ENCODE measurements at places on chromosomes 13 and 19.

GRCh38 chr13:27242702-27243101 lies 8.7 kb upstream of the RPL21 start:
- DNase-seq = no peak

DNA sequence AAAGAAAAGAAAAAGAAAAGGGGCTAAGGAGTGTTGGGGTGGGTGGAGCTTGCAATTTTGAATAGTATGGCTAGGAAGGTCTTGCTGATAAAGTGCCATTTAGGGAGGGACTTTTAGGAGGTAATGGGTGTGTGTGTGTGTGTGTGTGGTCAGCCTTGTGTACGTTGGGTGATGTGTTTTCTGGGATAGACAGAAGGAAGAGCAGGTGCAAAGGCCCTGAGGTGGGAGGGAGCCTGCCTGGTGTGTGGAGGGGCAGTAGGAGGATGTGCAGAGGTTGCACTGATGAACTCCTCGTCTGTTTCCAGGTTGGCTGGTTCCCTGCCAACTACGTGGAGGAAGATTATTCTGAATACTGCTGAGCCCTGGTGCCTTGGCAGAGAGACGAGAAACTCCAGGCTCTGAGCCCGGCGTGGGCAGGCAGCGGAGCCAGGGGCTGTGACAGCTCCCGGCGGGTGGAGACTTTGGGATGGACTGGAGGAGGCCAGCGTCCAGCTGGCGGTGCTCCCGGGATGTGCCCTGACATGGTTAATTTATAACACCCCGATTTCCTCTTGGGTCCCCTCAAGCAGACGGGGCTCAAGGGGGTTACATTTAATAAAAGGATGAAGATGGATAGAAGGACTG lies 30.5 kb upstream of the ADGRE1 start:
- DNase-seq = no peak

DNA sequence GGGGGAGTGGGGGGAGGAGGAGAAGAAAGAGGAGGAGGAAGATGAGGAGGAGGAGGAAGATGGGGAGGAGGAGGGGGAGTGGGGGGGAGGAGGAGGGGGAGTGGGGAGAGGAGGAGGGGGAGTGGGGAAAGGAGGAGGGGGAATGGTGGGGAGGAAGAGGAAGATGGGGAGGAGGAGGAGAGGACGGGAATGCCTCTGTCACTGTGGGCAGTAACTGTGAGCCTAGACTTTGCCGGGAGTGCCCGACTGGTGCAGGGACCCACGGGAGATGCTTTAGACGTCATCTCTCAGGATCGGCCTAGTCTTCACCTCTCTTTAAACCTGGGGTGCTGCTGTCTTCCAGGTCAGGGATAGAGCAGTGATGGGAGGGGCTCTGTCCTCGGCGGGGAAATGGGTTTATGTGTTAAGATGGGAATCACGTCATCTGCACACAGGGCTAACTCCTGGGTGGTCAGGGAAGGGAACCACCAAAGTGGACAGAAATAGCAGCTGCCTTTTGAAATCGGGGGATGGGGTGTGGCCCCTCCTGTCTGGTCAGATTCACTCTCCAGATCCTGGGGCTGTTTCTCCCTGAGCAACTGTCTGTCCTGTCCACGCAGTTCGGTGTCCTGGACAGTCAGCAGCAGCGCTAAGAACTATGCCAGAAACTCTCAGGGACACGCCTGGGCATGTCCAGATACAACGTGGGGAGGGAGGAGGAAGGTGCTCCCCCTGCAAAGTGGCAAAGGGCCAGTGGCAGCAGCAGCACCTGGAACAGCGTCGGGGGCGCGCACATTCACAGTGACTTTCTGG lies 26.9 kb downstream of the GAS6 start:
- DNase-seq = no peak

DNA sequence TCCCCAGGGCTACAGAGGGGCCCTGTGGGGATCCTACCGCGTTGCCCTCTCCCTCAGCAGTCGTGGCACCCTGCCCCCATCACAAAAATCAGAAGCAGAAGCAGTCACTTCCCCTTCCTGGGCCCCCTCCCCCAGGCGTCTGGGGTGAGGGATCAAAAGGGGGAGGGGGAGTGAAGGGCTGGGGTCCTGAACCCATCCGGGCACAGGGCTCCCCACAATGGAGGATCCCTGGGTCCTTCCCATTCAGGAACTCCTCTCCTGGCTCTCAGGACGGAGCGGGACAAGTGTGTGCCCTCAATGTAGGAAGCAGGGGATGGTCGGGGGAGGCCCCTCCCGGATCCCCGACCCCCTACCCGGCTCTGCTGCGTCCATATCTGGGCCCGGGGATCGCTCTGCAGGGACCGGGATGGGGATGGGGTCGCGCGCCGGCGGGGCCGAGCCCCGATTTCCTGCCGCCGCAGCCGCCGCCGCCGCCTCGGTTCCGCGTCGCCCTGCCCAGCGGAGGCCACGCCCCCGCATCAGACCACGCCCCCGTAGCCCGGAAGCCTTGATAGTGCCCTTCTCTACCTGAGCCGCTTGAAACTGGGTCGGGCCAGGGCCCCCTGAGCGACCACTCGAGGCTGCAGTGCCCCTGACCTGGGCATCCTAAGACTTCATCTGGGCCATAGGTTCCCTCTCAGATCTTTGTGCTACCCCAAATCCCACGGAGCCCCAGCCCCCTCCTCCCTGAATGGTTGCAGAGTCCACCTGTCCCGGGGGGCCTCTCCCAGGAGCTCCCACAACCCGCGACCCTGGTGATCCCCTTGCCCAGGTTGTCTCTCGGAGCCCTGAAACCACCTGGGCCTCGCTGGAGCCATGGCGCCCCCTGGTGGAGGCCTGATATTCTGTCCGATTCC lies at the start of gene GMIP:
TSS of gene GMIP (minus strand) at position 500 of the 896 bp plus-strand sequence. CDS start at position 372, 128 bp downstream.
- DNase-seq = peak; percentile 83

GRCh38 chr19:47417746-47418691 lies 1.3 kb downstream of the MEIS3 start:
- no peak for DNase-seq

- DNase-seq = no peak
These were observed 1.2 kb downstream of the UQCRFS1 start for GRCh38 chr19:29211562-29212355.

- DNase-seq = no peak
These were observed 71.8 kb downstream of the STARD13 start for GRCh38 chr13:33213797-33214196.

DNA sequence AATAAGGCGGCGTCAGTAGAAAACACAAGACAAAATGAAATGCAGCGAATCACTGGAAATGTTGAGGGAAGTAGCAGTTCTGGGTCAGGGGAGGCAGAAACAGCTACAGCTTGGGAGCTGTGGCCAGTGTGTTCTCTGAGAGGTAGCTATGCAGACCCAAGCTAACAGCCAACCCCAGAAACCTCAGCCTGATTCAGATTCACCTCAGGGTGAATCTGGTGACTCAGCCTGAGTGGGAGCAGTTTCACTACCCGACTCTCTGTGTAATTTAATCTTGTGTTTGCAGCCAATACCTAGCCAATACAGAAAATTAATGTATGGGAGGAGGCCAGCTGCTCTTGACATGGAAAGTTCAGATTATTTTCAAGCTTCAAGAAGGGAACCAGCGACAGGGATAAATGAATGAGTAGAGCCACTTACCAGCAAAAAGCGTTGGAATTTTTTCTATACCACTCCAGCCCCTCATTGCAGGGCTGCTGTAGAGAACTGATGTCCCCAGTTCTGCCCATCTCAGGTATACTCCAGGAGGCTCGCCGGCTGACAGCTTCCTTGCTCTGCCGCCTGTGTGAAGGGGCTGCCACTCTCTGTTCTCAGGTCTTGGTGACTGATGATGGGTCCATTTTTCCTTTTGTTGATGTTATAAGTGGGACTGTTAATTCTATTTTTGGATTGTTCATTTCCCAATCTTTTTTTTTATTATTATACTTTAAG lies 8.9 kb downstream of the IGFL3 start:
- DNase-seq = no peak

- DNase-seq = no peak
These were observed 10.7 kb upstream of the MCF2L start for GRCh38 chr13:112958127-112958989.

DNA sequence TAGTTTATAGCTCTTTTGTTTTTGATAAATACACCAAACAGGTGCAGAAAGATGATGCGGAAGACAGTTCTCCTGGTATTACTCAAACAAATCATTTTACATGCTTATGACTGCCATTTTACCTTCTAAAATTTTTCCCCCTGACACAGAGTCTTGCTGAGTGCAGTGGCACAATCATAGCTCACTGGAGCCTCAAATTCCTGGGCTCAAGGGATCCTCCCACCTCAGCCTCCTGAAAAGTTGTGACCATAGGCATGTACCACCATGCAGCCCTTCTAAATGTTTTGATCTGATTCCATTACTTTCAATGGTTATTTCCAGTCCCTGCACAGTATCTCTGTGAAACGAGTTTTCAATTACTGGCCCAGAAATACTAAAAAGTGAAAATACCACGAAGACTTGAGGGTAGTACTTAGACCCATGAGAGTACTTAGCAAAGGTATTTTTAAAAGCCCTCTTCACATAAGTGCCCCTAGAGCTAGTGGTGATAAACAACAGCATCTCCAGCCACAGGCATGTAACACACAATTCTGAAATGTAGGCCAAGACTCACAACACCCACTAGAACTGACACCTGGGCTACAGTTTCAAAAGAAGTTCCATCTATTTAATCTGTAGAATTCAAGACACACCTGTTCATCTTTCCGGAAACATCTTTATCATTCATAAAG lies 11.3 kb downstream of the HSPH1 start:
- no peak for DNase-seq

DNA sequence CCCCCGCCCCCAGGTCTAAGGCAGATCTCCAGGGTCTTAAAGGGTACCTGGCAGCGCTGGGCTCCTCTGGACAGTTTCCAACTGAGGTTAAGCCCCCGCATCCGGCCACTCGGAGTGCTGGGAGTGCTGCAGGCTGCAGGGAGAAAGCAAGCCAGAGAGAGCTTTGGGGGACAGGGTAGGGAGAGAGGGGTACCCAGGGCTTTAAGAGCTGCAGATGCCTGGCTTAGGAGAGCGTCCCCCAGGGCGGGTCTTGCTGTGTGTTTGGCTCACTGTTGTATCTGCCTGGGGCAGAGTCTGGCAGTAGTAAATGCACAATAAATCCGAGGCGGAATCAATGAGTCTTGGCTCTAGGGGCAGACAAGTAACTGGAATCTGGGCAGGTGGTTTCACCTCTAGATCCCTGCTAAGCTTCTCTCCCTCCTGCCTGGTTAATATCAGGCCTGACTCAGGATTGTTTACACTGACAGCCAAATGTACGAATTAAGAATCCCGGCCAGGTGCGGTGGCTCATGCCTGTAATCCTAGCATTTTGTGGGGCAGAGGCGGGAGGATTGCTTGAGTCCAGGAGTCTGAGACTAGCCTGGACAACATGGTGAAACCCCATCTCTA lies 798 bp upstream of the COX6B2 start:
- no peak for DNase-seq

- no peak for DNase-seq
These were observed 1.1 kb downstream of the TPT1 start for GRCh38 chr13:45339867-45340266.

DNA sequence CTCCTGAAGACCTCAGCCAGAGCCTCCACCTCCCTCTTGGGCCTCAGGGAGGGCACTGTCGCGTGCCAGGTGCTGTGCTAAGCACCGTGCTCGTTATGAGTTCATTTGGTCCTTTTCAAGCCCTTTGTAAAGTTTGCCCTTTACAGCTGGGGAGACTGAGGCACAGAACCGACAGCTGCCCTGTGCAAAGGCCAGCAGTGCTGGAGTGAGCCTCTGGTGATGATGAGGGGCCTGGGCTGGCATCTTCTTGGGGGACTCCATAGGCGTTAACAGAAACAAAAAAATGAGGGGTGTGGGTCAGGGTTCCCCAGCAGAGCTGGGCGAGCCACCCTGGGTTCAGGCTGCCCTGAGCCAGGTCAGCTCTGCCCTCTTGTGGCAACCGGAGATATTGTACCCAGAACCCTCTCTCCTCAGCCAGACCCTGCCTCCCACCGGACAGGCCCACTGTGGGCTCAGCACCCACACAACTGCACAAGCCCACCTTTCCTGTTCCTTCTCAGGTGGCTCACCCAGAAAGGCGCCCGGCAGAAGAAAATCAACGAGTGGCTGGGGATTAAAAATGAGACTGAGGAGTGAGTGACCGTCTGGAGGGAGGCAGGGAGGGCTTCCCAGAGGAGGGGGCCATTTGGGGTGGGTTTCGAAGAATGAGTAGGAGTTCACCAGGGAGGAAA lies 5.5 kb upstream of the IFI30 start:
- DNase-seq = no peak

- no peak for DNase-seq
These were observed 135.7 kb downstream of the LMO7 start for GRCh38 chr13:75771818-75772217.

DNA sequence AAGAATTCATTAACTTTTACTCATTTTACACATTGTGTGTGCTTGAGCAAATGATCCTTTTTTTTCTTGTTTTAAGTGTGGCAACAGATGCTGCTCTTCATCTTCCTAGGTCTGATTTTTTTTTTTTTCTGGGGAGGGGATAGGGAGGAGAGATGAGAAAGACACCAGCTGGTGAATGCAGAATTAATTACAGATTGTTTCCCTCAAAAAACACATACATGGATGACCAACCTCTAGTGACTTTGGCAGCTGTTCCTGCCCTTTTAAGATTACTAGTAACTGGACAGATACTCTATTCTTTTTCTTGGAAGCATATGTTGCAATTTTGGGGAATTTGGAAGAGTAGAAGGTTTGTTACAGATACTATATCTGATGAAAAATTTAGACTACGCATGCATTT lies 103.6 kb upstream of the MYO16 start:
- no peak for DNase-seq

GRCh38 chr19:8324186-8325050 lies 3.1 kb downstream of the RPS28 start:
- DNase-seq = no peak

GRCh38 chr19:47720669-47721422 lies 7.6 kb downstream of the EHD2 start:
- DNase-seq = no peak

GRCh38 chr19:23800271-23800670 lies 41.6 kb upstream of the ZNF681 start:
- DNase-seq = no peak

- no peak for DNase-seq
These were observed 52.0 kb downstream of the TDRD3 start for GRCh38 chr13:60448907-60449510.

- peak; percentile 88 for DNase-seq
These were observed 314.2 kb downstream of the DLEU7 start for GRCh38 chr13:50529154-50529882.

GRCh38 chr19:28880735-28881401 lies 332.1 kb downstream of the UQCRFS1 start:
- no peak for DNase-seq

DNA sequence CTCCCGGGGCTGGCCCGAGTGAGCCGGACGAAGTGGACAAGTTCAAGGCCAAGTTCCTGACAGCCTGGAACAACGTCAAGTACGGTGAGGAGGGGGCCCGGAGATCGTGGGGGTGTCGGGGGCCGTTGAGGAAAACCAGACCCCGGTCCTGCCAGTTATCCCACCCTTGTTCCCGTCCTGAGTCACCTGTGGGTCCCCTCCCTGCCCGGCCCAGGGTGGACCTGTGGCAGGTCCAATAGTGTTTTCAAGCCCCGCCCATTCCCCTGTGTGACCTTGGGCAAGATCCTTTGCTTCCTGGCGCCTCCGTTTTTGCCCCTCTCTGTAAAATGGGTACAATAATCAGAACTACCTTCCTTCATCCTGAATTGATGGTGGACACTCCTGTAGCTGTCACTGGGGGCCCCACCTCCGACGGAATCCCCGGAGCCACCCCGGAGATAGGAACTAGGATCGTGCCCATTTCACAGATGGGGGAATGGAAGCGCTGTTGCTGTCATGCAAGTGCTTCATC lies 593 bp downstream of the ATG4D start:
- no peak for DNase-seq

- no peak for DNase-seq
These were observed 28.4 kb downstream of the TMTC4 start for GRCh38 chr13:100646030-100646673.
